ENCODE measurements at places on chromosomes 1 and 21.

DNA sequence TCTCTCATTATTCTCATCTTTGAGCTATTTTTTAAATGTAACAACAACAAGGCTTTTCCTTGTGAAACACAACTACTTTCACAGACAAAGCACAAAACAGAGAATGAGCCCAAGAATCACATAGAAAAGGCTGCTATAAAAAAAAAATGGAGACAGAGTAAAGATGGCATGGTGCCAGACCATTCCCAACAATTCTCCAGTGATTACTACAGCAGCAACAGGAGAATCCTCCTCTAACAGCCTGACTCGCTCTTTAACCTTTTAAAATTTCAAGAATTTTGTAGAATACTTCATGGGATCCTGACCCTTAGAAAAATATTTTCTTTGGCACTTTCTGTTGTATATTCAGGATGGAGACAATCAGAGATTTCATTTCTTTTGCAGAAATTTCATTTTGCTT lies 3.8 kb upstream of the BCAS2 start:
- DNase-seq: no peak

- no peak for DNase-seq
Observed at GRCh38 chr1:46421739-46422138, 27.6 kb downstream of the FAAH start.

- DNase-seq: no peak
Observed at GRCh38 chr1:224131253-224131652, 17.3 kb downstream of the FBXO28 start.

- no peak for DNase-seq
Observed at GRCh38 chr1:230875370-230875769, 7.0 kb upstream of the C1orf198 start.

DNA sequence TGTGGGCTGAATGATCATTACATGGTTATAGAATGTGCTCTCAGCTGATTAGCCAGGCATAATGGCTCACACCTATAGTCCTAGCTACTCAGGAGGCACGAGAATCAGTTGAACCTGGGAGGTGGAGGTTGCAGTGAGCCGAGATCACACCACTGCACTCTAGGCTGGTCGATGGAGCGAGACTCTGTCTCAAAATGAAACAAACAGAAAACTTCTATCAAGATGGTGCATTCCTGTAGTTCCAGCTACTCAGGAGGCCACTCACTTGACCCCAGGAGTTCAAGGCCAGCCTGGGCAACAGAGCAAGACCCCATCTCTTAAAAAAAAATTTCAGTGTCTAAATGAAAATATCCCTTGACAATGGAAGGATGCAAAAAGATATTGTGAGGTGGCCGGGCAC lies 10.9 kb downstream of the TIMM17A start:
- DNase-seq: no peak

Data from MM.1S (cell line).